ENCODE measurements at places on chromosomes 5 and 9. TPM values are rescaled to one million over a fixed set of nuclear protein-coding genes. Genes with fewer than 3 reads are reported as not detected.

NTRK2 gene
- total RNA-seq: 51.5 TPM

DOCK2 gene
- 23.9 TPM for total RNA-seq

KCNMB1 gene
- total RNA-seq: 0.19 TPM

SLC6A18 gene
- total RNA-seq: not detected

SPATA31C1 gene
- not detected for total RNA-seq

ANXA2R gene
- total RNA-seq: 3.7 TPM

DMRT3 gene
- total RNA-seq: 0.75 TPM

HAVCR2 gene
- total RNA-seq: 14.5 TPM

GCNT1 gene
- 5.1 TPM for total RNA-seq

RNF208 gene
- total RNA-seq: 1.9 TPM

PCDHGB4 gene
- total RNA-seq: 3.3 TPM
